ENCODE measurements at places on chromosomes 4 and X.

GRCh38 chr4:15233264-15233597 is 194.6 kb upstream of the C1QTNF7 start:
- DNase-seq: no peak

- DNase-seq: peak; percentile 15
Measured at GRCh38 chrX:15151267-15152186, 118.4 kb downstream of the ASB9 start.

GRCh38 chr4:176302283-176303275 is 17.2 kb upstream of the SPCS3 start:
- no peak for DNase-seq

DNA sequence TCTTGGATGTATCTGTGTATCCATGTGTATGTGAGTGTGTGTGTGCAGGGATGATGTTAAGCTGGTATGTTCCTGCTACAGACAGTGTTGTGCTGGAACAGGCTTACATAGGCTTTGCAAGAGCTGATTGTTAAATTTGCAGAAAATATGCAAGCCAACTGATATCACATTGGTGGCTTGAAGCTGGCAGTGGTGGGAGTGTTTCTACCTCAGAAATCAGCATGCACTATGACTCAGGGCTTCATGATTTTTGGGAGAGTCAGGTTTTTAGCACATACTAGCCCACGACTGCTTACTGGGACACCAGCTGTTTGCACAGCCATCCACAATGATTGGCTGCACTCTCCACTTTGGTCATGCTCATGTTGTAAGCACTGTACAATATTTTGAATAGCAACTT is 261.8 kb downstream of the DHX15 start:
- DNase-seq: no peak

DNA sequence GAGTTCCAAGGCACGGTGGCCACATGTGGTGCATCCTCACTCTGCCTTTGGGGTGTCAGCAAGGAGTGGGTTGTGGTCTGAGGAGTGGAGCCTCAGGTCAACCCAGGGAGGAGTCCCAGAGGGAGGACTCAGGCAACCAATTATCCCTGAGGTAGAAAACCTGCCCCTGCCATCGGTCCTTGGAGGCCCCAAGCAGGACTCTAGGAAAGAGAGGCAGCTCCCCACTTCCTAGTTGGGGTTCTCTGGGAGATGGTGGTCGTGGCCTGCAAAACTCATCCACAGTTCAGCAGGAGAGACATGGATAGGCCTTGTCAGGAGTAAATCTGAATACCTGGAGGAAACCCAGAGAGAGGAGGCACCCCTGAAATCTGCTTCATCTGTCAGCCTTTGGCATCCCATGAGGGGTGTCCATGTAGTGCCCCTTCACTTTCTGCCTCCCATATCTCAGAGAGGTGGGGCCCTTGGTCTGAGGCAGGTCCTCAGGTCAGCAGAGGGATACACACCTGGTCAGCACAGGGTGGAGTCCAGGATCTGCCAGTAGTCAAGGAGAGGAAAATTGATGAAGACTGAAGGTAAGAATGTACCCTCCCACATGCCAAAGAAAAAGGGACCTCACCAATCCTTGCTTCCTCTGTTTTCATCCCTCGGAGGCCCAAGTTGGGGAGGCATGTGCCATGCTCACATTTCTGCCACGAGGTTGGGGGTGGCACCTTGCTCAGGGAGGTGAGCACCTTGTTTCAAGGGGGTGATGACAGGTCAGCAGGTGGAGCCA is 1.6 kb downstream of the MAGEA11 start:
- DNase-seq: no peak

DNA sequence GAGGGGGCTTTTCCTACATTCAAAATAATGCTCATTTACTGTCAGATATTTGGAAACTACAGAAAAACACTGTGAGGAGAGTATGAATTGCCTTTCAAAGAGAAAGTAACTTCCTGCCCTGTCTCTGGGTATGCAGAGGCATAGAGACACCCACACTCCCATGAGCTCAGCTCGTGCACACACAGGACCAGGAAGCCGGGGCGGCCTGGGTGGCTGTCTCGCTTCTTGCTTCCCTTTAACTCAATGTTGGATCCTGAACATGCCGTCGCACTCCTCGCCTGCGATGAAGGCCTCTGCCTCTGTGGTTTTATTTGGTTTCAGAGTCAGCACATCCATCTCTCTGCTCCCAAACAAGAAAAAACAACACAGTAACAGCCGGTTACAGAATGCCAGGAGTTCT is 40.1 kb upstream of the GPR78 start:
- DNase-seq: no peak

GRCh38 chrX:41542135-41542534 is 95.0 kb downstream of the NYX start:
- no peak for DNase-seq

DNA sequence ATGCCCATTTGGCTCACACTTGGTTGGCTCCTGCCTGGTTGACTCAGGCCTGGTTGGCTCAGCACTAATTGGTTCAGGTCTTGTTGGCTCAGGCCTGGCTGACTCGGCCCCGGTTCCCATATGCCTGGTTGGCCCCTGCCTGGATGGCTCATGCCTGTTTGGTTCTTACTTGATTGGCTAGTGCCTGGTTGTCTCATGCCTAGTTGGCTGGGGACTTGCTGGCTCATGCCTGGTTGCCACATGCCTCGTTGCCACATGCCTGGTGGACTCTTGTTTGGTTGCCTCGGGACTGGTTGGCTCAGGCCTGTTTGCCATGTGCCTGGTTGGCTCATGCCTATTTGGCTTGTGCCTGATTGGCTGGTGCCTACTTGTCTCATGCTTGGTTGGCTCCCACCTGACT is 103.7 kb downstream of the APOOL start:
- no peak for DNase-seq

GRCh38 chrX:45372151-45372550 is 171.5 kb upstream of the DIPK2B start:
- DNase-seq: no peak

GRCh38 chrX:132664273-132664672 is 175.4 kb upstream of the MBNL3 start:
- DNase-seq: no peak

DNA sequence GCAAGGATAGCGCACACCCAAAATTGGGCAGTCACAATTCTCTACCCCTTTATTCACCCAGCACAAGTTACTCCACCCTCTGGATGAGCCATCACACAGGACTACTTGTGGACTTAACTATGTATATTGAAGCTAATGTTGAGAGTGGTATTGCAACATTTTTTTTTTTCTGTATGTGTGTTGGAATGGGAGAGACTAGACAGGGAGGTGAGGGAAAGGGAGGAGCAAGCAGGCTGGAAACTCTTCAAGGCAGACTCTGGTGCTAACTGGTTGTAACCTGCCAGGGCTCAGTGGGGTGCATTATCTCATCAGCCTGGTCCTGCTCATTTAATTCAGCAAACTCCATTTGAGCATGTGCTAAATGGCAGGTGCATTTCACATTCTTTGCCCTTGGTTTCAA is 18.4 kb upstream of the CWH43 start:
- DNase-seq: no peak

DNA sequence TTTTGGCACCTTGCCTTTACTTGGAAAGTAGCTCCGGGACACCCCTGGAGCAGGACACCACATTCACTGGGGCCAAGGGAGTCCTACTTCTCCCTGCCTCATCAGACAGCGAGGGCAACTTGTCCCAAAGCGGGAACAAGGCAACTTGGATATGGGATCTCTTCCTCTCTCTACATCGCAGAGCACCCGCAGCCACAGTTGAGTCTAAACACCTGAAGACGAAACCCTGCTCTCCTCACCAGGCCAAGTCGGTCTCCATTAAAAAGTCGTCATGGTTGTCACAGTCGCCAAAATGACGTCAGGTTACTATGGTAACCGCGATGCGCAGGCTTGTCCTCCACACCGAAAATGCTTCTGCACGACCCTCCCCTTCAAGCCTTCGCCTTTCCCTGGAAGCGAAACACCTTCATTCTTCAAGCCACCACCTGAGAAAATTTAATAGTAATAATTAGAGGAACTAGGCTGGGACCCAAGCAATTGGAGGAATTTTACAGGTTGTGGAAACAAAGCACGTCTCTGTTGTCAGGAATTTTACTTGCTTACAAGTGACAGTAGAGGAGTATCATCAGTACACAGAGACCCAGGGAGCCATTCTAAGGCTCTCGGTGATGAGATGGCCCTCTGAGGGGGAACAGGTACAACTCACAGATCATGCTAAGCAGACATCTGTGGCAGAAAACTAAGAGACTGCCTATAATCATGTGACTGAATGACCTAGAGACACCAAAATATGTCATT is 30.5 kb upstream of the TCEAL4 start:
- peak; percentile 39 for DNase-seq

DNA sequence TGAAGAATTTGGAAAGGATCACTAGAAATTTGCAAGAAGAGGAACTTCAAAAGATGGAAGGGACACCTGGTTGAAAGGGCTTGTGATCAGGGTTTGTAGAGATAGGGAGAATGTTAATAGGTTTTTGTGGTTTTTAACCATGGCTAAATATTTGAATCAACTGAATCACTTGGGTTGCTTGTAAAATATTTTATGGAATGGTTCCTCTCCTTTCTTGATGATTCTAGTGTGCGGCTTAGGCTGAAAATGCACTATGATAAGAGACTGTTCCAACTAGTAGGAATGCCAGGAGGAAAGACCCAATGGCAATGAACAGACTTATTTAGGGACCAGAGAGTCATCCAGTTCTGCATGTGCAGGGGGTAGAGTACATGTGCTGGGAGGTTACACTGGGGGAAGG is 408.2 kb downstream of the ARHGAP24 start:
- no peak for DNase-seq

- DNase-seq: no peak
Measured at GRCh38 chr4:65302145-65302544, 368.1 kb downstream of the EPHA5 start.

DNA sequence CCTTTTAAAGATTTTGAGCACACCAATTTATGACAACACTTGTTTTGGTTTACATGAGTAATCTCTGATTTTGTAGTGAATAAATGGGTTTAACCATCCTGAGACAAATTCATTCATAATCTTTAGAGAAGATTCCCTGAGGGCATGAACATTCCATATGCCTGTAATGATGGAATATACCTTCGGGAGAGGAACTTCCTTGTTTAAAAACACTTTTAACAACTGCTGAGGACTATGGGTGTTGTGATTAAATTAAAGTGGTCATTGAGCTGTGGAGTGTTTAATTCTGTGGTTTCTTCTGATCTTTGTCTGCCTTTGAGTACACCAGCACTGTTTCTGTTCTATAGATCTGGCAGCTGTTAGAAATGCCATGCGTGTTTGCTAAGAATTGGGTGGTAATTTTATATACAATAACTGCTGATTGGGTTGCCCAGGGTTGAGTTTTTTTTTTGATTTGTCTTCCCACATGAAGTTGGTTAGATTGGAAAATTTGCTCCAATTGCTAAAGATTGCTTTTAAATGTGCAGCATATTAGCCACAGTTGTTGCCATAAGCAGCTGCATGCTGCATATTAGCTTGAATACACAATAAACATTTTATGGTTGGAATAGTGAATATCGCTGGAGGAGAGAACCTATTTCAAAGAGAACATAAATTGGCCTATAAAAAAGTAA is 86.8 kb downstream of the DCLK2 start:
- DNase-seq: no peak

GRCh38 chrX:8048466-8048865 is 121.3 kb upstream of the PNPLA4 start:
- no peak for DNase-seq

DNA sequence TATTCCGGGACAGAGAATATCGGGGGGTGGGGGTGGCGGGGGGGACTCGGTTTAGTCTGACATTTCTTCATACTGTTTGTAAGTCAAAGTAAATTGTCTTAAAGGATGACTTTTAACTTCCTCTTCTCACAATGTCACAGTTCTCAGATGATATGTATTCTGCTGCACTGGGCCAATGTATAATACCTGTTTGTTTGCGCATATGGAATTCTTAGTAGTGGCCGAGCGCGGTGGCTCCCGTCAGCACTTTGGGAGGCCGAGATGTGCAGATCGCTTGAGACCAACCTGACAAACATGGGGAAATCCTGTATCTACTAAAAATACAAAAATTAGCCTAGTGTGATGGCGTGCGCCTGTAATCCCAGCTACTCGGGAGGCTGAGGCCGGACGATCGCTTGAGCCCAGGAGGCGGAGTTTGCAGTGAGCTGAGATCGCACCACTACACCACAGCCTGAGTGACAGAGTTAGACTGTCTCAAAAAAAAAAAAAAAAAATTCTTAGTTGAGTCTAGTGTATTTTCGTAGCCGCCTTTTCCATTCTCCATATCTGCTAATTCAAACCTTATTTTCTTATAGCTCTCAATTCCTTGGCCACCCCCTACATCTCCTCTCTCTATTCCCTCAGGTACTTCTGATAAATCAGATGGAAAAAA is 851 bp downstream of the POLR2B start:
- DNase-seq: peak; percentile 35

DNA sequence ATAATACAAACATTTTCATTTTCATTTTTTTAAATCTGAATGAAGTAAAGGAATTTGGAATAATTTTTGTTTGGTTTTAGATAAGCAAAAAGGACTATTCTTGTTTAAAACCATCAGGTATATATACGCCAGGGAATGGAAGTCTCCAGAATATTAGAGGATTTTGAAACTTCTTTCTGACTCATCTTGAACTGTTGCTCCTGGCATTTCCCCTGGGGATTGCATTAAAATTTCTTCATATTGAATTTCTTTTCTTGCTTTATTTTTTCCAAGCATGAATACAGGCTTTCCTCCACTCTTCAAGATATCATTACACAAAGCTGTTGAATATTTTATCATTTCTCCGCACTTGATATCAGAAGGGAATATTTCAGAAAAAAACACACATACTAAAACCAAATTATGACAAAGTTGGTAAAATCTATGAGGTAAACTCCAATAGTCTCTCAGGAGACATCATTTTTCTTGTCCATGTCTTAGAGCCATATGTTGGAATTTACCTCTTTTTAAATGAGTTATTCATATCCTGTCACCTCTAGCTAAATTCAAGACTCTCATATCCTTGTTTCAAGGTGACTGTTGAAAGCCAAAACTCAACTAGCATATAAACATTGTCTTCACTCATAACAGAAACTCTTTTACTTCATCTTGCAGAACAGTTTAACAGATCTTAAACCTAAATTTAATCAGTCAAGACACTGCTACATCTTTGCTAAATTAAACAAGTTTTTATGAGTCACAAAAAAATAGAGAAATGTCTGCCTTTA is 20.7 kb upstream of the CSN1S1 start:
- DNase-seq: no peak

DNA sequence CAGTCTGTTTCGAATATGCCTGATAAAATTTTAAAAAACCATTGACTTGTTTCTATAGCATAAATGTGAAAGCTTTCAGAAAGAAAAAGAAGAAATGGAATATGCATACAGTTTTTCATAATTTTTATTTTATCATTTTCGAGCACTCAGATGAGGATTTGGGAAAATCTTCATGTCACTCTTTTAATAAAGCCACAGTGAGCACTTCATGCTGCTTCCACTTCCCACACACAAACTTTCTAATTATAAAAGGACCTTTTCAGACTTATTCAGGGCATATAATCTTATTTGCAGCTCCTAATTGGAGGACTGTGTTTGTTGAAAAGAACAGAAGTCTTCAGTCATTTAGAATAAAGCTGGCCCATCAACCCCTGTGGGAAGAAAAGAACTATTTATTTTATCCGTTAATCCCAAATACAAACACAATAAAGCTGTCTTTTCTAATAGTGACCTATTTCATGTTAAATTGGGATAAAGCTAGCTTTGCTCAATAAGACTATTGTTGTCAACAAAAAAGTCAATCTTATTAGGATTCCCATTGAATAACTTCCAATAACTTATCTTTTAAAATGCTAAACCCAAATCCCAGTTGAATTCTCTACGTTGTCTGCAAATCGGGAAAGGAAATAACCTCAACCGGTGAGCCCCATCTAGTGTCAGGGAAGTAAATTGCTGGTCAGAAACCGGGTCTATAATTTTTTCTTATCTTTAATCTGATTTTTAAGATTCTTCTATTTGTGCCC is 211.5 kb downstream of the PDGFRA start:
- DNase-seq: no peak

Measured in activated CD4-positive, alpha-beta T cell treated with anti-CD3 and anti-CD28 coated beads for 24 hours (primary cell).